ENCODE measurements at places on chromosomes 5 and 9.

- no peak for DNase-seq
Observed at GRCh38 chr5:113331209-113331551, 103.6 kb downstream of the TSSK1B start.

DNA sequence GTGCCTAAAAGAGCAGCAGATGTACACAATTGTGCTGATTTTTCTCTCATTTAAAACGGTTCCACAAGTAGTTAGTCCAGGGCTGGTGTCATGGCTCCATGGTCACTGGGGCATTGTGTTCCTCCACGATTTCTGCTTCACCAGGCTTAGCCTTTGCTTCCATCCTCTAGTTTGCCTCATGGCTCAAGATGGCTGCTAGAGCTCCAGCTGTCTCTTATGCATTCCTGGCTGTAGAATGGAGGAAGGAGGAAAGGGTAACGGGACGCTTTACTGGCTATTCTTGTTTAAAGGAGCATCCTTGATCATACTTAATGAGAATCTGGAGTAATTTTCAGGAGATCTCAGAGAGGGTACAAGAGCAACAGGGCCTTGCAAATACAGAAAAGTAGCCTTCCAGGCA is 47.7 kb downstream of the BOD1 start:
- no peak for DNase-seq

GRCh38 chr5:177162379-177162778 is 28.8 kb downstream of the NSD1 start:
- no peak for DNase-seq

DNA sequence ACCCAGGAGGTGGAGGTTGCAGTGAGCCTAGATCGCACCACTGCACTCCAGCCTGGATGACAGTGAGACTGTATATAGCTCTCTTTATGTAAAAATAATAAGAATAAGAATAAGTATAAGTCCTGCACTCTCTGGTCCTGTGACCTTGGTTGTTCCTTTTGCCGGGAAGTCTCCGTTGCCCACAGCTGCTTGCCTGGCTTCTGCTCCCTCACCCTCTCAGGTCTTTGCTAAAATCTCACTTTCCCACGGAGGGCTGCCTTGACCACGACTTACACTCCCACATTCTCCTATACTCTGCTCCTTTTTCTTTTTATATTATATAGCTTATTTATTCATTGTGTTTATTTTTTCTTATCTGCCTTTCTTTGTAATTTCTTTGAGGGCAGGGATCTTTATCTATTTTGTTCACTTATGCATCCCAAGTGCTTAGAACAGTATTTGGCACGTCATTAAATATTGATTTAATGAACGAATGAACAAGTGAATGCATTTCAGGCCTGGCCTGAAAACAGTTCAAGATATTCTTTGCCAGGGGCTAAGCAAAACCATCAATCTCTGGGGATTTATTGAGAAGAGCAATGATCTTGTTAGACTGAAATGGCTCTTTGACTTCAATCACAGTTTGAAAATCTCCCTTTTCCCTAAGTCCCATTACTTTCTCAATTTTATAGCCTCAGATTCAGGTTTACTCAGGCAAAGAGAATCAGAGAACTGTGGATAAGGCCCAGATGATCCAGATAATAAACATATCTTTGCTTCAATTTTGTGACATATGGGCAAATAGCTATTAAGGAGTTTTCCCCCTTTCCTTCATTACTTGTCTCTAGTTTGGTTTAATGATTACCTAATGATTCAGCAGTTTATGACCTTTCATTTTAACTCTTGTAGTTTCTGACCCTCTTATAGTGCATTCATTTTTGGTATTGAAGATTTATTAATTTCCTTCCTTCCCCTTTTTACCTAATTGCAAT is 60.8 kb upstream of the TMC1 start:
- DNase-seq, result no peak

- no peak for DNase-seq
Observed at GRCh38 chr9:27414220-27414761, 109.8 kb upstream of the IFNK start.

- DNase-seq, result no peak
Observed at GRCh38 chr5:53878015-53878414, 317.6 kb downstream of the NDUFS4 start.

DNA sequence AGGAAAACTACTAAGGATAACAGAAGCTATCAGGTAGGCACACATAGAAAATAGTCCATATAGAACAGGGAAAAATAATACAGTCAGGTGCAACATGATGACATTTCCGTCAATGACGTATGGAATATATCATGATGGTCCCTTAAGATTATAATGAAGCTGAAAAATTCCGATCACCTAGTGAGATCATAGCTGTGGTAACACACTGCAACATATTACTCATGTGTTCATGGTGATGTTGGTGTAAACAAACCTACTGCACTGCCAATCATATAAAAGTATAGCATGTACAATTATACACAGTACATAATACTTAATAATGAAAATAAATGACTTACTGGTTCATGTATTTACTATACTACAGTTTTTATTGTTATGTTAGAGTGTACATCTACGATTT is 60.0 kb downstream of the MEGF9 start:
- no peak for DNase-seq

GRCh38 chr9:117815315-117815714 is 111.1 kb downstream of the TLR4 start:
- no peak for DNase-seq

DNA sequence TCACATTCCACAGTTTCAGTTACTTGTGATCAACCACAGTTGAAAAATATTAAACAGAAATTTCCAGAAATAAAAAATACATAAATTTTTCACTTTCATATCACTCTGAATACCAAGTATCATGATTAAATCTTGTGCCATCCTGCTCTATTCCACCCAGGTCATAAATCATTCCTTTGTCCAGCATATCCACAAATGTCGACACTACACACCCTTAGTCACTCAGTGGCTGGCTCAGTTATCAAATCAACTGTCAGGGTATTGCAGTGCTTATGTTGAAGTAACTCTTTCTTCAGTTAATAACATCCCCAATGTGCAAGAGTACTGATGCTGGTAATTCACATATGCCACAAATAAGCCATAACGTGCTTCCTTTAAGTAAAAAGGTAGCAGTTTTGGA is 115.7 kb downstream of the FBXL17 start:
- no peak for DNase-seq
